GM04504 (cell line): ENCODE measurements at places on chromosomes 2 and 18.
A peak's percentile ranks its signal among the peaks of the same experiment; 100 is the strongest.

GRCh38 chr2:11007331-11008264 is 95.9 kb downstream of the KCNF1 start:
- DNase-seq, result no peak

GRCh38 chr2:60353863-60354262 is 199.6 kb downstream of the BCL11A start:
- no peak for DNase-seq

DNA sequence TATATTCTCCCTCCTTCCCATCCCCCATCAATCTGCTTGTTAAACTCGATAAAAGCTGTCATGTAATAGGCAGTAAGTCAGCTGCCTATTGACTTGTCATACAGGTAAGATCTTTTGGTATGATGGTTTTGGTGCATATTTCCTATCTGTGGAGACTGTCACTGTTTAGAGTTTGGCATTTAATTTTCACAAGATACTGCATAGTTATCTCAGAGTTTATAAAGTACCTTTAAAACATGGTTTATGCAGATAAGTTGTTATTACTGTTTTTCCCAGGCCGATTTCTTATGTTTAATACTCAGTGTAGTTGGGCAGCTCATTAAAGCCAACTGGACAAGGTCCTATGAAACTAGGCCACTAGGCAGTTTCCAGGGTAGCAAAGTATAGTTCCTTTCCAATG is 222.1 kb downstream of the GALNT13 start:
- no peak for DNase-seq

GRCh38 chr2:215019521-215020145 is 118.8 kb downstream of the ABCA12 start:
- DNase-seq, result no peak

- no peak for DNase-seq
These were observed 46.3 kb downstream of the ZNF519 start for GRCh38 chr18:14085770-14086457.

DNA sequence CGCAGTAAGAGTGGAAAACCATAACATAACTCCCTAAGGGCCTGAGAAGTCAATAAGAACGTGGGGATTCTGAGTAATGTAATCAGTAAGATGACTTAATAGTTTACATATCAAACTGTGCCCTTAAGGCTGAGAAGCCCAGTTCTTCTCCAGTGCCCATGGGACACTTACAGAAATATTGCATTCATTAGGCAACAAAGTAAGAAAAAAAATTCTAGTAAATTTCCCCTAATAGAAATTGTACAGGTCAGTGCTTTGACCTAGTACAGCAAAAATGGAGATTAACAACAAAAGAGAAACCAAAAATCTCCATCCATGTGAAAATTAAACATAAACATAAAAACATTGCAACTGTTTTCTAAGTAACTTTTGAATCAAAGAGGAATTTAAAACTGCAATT is 139.8 kb upstream of the HS6ST1 start:
- no peak for DNase-seq

- no peak for DNase-seq
These were observed 144.0 kb downstream of the EML6 start for GRCh38 chr2:54867457-54867856.

DNA sequence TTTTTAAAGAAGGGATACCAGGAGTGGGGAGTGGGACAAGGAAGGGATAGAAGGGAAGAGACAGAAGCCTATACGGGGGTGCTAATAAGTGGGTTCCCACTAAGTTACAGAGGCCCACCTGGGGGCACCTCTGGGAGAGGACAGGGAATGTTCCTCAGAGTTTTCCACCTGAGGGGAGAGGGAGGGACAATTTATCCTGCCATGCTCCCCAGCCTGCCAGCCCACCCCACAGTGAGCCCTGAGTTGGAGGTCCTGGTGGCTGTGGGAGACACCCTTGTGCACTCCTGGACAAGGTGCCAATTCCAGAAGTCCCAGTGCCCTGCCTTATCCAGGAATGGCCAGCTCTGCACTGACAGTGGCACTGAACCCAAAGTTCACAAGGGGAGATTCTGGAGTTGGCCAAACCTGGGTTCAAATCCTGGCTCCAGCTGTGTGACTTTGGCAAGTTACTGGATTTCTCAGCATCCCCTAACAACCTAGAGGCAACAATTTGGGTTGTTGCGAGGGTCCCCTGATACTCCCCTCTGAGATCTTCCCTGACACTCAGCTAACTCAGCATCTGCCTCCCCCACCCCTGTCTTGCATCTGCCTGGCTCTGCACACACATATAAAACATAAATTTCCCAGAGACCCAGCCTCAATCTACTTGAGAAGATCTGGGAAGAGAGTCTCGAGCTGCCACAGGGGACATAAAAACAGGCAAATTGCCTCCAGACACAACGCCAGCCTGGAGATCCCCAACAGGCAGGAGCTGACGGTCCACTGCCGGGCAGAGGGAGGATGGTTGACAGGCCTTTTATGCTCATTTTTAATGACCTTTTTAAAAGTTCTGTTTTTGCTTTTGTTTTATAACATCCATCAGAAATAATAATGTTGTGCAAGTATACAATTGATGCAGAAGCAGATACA is 98.7 kb upstream of the ST3GAL5 start:
- DNase-seq, result no peak

DNA sequence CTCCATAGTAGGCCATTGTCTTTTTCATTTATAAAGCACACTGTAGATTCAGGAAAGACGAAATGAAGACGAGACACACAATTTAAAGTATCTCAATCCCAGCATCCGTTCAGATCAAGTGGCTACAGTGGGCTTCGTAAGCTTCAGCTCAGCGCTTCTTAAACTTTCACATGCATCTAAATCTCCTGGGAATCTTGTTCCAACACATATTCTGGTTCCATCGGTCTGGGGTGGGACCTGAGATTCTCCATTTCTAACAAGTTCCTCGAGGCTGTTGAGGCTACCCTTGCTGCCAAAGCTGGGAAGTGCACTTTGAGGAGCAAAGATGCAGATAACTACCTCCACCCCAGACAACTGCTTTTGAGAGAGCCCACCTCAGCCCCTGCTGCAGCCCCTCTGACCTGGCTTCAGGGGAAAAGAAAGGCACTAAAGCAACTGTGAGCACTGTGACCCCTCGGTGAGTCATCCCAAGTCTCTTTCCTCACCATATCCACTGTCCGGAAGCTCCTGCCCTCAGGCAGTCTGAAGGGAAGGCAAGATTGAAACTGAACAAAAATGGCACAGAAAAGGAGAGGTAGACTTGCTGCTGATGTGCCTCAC is 201.1 kb upstream of the FBXO11 start:
- peak; percentile 59 for DNase-seq

DNA sequence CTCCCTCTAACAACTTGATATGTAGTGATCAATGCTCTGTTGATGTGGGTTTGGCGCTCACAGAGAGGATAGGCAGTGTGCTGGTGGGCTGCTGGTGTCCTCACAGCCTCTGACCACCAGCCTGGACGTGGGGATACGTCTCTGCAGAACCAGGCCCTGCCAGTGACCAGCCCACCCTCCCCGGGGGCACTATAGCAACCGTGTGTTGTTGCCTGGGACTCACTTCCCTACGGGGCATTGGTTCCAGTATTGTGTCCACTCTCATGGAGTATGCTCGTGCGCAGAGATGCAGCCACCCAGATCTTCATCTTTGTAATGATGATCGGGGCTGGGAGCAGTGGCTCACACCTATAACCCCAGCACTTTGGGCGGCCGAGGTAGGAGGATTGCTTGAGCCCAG is 180.1 kb downstream of the LDLRAD4 start:
- no peak for DNase-seq

- DNase-seq, result no peak
These were observed 30.1 kb upstream of the BZW1 start for GRCh38 chr2:200781616-200782015.

DNA sequence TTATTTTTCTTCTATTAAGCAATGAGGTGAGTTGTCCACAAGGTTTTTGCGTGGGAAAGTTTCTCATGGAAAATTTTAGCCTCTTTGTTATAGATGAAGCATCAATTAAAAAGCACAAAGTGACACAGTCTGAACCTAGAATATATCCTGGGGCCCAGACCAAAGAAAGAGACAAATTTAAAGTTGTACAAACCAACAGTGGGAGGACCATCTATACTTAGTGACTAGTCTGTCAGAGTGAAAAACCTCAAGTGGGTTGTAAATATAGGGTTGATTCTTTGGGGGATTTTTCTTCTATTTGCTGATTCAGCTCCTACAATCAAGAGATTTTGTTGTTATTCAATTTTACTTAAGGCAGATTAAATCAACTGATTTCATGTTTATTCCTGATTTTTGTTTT is 256.2 kb downstream of the SATB2 start:
- no peak for DNase-seq

- no peak for DNase-seq
These were observed 84.6 kb downstream of the RAB31 start for GRCh38 chr18:9792565-9793245.

DNA sequence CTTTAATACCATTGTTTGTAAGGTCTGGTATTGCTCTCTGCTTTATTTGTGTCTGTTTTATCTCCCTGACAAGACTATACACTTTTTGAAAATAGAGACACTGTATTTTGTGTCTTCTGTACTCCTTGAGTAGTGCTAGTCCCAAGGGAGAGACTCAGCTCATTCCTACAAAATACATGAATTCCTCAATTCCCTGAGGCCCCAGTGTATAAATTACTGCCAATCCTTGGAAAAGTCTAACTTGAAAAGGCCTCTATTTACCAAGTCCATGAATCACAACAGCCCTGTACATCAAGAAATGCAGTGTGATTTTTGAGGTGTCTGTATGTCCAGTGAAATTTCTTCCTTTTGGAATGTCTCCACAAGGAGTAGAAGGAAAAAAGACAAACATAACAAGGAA is 34.9 kb upstream of the NEDD4L start:
- no peak for DNase-seq

DNA sequence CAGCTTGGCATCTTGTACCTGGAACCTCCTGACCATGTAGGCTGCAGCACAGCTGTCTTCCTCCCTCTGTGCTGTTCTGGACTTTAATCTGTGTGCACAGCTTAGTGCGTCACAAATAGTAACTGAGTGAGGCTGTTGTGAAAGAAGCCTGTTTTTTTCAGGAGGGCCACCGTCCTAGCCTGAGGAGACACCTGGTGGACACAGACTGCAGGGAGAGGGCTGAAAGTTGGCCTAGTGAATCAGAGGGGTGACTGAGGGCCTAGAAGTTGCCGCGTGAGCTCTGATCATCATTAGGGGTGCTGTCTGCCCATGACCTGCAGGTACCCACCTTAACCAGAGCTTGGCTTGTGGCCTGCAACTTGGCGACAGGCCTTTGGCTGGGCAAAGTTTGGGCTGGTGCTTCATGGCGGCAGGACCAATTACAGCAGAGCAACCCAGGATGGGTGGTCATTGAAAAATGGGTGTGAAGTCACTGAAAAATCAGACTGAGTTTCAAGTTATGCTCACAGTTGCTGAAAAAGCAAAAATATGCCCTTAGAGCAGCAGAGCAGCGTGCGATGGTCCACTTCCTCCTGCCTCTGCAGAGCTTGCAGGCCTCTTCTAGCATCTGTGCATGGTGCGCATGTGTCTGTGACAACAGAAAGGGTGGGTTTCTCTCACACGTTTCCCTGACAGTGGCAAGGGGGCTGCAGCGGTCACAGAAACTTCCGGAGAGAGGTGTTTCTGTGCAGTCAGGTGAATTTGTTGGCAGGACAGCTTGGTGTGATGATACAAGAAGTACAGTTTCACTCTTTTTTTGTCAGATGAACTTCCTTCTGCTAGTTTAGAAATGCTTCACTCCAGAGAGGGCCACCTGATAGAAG is 9.6 kb downstream of the GDF7 start:
- DNase-seq, result no peak

DNA sequence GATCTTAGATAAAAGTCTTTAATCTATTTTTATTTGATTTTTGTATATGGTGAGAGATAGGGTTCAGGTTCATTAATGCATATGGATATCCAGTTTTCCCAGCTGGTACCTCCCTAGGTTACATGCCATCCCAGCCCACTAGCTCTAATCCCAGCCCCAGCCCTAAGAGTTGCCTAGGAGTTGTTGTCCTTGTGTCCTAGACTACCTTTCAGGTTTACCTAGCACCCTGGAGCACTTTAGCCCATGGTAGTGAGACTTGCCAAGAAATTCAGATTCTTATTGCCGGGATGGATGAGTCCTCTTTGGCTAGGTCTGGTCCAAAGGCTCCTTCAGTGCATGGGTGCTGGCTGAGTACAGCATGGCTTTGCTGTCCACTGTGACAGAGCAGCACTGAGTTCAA is 40.5 kb downstream of the ZNF638 start:
- no peak for DNase-seq

GRCh38 chr18:45626330-45627203 is 11.3 kb downstream of the SLC14A2 start:
- DNase-seq, result peak; percentile 52

GRCh38 chr2:197982565-197982964 is 178.2 kb downstream of the PLCL1 start:
- no peak for DNase-seq

DNA sequence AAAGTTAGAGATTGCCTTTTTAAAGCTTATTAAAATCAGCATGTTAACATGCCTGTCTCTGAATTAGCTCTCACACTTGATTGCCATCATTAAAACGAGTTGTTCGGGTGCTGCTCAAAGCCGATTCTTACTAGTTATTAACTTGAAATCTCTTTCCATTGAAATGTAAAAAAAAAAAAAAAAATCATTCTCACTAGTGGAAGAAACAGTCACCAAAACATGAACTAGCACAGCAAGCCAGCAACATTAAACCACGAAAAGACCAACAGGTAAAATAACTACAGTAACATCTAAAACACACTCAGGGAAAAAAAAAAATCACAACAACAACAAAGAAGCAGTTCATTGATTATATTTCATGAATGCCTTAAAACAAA is 264.5 kb downstream of the MEIS1 start:
- no peak for DNase-seq

- no peak for DNase-seq
These were observed 882.5 kb downstream of the SLC4A3 start for GRCh38 chr2:220509966-220510365.

- DNase-seq, result no peak
These were observed 554.5 kb downstream of the STK39 start for GRCh38 chr2:167692936-167693335.

- DNase-seq, result no peak
These were observed 1.3 kb downstream of the COLEC12 start for GRCh38 chr18:498931-499775.

DNA sequence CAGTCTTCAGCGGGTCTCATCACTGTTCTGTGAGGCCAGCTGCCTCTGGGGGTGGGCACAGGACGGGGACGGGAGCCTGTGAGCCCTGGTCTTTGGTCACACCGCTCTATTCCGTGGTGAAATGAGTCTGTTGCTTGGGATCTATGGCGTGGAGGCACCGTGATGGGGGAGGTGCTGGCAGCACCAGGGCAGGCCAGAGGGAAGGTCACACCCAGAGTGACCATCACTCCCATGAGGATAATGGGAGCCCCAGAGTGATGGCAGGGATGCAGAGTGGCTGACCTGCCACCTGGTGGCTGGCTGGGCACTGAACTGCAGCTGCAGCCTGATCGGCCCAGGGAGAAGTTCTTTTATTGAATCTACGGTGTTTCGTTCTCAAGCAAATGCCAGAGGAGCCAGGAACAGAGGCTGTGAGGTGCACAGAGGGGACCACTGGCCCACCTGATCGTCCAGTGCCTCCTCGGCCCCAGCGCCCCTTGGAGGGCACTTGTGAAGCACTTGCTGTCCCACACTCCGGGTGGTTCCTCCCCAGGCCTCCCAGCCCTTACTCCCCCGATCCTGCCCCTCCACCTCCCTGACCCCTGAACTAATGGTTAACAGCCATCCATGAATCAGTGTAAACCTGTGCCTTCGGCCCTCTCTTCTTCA is 17.9 kb downstream of the KCNIP3 start:
- no peak for DNase-seq

- DNase-seq, result no peak
These were observed 67.5 kb upstream of the TTN start for GRCh38 chr2:178874529-178875240.

- no peak for DNase-seq
These were observed 57.3 kb upstream of the LRPPRC start for GRCh38 chr2:44053052-44053451.

GRCh38 chr2:10289352-10289751 is 13.4 kb upstream of the HPCAL1 start:
- no peak for DNase-seq
